Epithelial cell of esophagus (primary cell): ENCODE measurements at places on chromosomes 13 and 19.
A peak's percentile ranks its signal among the peaks of the same experiment; 100 is the strongest.

GRCh38 chr13:39603424-39603947 is 493 bp upstream of the LHFPL6 start:
- DNase-seq = peak; percentile 41

- peak; percentile 15 for DNase-seq
Observed at GRCh38 chr13:71871176-71871754, 4.3 kb upstream of the DACH1 start.

DNA sequence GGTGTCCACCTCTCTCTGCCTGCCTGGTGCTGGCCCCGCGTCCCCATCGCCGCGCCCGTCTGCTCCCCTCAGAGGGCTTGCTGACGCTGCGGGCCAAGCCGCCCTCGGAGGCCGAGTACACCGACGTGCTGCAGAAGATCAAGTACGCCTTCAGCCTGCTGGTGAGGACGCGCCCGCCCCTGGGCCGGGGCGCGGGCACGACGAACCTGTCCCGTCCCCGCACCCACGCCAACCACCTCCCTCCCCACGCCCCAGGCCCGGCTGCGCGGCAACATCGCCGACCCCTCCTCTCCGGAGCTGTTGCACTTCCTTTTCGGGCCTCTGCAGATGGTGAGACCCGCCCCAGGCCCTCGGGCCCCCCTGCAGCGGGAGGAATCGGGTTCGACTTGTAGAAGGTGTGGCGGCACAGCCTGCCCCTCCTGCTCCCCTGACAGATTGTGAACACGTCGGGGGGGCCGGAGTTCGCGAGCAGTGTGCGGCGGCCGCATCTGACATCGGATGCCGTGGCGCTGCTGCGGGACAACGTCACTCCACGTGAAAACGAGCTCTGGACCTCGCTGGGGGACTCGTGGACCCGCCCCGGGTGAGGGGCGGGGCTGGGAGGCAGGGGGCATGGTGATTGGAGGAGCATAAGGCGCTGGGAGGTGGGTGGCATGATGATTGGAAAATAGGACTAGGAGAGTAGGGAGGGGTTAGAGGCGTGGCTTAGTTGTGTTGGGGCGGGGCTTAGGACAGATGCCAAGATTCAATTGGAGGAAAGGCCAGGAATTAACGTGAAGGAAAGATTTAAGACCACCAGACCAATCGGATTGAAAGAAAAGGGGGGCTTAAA is 6.6 kb downstream of the EPS8L1 start:
- peak; percentile 38 for DNase-seq

GRCh38 chr13:93789058-93789457 is 562.5 kb downstream of the GPC6 start:
- peak; percentile 49 for DNase-seq
